ENCODE measurements at places on chromosomes 13 and 19.

GRCh38 chr19:39531834-39532232 is 819 bp downstream of the EID2B start:
- DNase-seq, result no peak

- DNase-seq, result no peak
These were observed 1528.0 kb downstream of the SLITRK5 start for GRCh38 chr13:89199138-89199537.

DNA sequence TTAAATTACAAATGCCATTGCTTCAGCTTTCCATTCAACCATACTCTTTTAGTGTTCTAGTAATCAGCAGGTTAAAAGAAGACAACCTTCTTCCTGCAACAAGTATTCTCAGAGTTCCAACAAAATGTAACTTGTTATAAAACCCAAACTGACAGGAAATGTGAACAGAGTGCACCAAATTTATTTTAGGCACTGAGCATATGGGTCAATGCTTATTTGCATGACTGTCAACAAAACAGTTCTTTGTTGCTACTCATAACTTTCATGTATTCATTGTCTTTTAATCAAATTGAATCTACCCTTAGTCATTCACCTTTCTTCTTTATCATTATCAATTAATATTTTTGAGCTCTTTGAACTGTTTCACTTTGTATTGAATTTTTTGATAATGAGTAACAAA is 554.1 kb downstream of the DACH1 start:
- DNase-seq, result no peak

DNA sequence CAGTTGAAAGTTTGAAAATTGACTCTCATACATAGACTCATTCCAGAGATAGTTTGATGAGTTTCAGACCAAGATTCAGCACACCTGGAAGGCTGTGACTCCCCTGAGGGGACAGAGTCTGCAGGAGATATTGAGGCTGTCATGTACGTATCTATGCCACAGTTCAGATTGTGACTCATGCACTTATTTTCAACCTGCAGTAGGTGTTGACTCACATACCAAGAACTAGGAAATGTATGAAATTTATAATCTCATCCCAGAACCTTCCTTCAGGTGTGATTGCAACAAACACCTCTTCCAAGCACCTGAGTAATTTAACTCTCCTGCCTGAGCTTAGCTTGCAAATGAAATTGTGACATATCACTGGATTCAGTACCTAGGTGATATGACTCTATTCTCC is 64.4 kb upstream of the ZNF43 start:
- no peak for DNase-seq

DNA sequence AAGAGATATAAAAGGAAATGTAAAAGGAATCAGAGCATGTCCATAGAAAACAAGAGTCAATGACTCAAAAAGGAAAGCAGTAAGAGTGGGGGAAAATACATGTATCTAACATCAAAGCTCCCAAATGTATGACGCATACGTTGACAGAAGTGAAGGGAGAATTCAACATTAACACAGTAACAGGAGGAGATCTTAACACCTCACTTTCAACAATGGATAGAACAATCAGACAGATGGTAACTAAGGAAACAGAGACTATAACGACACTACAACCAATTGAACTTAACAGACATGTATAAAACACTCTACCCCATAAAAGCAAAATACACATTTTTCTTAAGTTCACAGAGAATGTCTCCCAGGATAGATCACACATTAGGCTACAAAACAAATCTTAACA is 774.8 kb upstream of the ARGLU1 start:
- DNase-seq, result no peak

DNA sequence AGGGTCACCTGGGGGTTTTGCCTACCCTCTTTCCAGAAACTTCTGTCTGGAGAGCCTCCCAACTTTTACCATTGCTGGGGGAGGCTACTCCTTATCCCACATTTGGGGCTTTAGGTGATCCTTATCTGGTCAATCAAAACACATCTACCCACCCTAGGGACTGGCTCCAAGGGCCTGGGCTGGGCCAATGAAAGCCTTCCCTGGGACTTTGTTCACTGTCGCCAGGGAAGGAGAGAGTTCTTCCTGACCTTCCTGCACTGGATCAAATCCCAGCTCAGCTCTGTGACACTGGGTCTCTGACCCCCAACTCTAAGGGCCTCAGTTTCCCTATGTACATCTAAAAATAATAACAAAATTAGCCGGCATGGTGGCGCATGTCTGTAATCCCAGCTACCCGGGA is 11.1 kb downstream of the DOCK6 start:
- no peak for DNase-seq

- no peak for DNase-seq
These were observed 260.1 kb downstream of the LMO7 start for GRCh38 chr13:75896271-75896670.

- DNase-seq, result no peak
These were observed 85.2 kb upstream of the PCDH8 start for GRCh38 chr13:52933547-52934210.

DNA sequence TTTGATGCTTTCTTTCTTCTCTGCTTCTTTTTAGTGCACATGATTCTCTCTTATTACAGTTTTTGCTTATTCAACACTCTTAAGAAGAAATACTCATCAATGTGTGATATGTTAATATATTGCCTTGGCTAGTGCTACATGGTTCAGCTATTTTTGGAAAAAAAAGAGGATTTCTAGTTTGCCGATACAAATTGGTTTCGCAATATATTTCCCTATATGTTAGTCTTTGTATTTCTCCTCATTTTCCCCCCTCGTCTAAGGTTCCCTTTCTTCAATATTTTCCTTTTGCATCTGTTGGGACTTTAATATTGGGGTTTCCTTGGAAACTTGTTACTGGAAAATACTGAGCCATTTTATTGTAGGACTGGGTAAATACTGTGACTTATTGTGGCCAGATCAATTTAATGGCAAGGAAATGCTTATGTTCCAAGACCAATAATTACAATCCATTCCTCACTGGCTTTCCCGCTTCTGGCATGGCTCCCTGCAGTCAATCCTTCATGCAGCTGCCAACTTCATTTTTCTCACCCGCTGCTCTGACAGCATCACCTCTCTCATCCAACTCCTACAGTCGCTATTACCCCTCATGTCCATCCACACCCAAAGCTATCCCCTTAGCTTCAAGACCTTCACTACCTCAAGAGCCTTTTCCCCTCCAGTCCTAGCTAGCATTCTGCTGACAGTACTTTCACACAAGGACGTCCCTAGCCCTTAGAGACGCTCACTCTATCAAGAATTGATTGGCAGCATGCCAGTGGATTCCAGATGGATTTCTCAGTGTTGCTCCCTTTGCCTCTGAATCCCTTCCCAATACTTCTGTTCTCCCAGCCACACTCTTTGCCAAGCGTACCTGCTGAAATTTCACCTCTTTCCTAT is 280.1 kb upstream of the TMTC4 start:
- DNase-seq, result no peak

- DNase-seq, result peak; percentile 72
These were observed 7.4 kb downstream of the ETHE1 start for GRCh38 chr19:43519436-43520088.

DNA sequence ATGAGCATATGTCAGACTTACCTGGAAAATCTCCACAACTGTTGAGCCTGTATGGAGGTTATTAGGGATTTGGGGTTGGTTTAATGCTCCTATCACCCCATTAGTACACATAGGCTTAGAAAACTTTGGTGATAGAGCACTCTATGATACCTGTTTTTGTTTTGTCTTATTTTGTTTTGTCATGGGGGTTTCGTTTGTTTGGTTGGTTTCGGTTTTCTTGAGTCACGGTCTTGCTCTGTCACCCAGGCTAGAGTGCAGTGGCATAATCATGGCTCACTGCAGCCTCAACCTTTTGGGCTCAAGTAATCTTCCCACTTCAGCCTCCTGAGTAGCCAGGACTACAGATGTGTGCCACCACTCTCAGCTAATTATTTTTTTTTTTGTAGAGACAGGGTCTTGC is 70.0 kb downstream of the MZT1 start:
- DNase-seq, result peak; percentile 21

- DNase-seq, result no peak
These were observed 559.0 kb downstream of the FGF9 start for GRCh38 chr13:22229916-22230315.

DNA sequence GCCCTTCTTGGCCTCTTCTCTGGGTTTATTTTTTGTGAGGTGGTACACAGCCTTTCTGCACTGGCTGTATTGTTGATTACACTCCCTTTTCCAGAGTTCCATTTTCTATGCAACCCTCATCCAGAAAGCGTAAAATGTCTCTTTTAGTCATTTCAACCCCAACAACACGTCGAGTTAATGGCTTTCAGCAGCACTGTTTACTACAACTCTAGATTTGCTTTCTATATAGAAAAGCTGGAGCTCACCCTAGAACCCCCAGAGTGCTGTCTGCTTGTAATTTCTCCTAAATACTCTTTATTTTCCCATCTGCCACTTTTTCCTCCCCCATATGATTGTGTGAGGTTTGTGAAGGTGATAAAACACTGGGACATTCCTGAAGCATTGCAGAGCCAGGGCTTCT is 148.9 kb upstream of the TMTC4 start:
- no peak for DNase-seq

DNA sequence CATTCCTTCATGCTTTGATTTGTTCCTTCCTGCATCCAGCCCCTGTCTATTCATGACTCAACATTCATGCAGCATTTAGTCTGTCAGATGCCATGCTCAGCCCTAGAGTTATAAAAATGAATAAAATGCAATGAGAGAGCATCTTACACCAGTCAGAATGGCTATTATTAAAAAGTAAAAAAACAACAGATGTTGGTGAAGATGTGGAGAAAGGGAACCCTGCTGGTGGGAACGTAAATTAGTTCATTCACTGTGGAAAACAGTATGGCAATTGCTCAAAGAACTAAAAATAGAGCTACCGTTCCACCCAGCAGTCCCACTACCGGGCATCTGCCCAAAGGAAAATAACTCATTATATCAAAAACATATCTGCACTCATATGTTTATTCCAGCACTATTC is 70.0 kb upstream of the GTF3A start:
- DNase-seq, result no peak

- DNase-seq, result no peak
These were observed 615 bp upstream of the PSMC4 start for GRCh38 chr19:39970425-39970674.

DNA sequence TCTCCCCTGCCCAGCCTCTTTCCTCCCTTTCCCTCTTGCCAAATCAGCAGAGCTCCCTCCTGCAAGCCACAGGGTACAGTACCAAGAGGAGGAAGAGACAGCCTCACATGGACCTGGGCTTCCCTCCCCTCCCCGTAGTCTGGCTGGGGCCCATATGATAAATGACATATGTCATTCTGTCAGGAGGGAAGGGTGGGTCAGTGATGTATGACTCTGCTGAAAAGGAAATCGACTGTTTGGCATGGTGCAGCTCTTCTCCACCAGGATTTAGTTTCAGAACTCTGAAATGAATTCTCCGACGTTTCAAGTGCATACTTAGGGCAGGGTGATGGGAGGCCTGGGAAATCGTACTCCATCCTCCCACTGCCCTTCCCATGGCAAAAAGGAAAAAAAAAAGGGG is 9.8 kb downstream of the TSHZ3 start:
- DNase-seq, result no peak

GRCh38 chr19:46944918-46945628 is 74.6 kb upstream of the NPAS1 start:
- peak; percentile 10 for DNase-seq

- no peak for DNase-seq
These were observed 43.9 kb upstream of the PEG3 start for GRCh38 chr19:56884441-56884840.

GRCh38 chr19:53865918-53866864 is 1.5 kb upstream of the MYADM start:
- no peak for DNase-seq

DNA sequence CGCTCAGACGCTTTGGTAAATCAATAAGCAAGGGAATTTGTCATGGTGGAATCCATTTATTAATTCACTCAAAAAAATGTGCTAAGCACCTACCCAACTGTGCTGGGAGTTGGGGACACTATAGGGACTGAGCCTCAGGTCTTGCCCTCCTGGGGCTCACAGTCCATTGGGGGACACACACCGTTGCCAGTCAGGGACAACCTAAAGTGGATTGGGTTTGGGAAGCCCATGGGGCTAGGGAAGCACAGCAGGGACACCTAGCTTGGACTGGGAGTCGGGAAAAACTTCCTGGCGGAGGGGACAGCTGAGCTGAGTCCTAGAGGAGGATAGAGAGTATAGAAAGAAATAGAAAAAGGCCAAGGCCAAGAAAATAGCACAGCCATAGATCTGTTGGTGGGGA is 8.5 kb downstream of the FOSB start:
- no peak for DNase-seq

DNA sequence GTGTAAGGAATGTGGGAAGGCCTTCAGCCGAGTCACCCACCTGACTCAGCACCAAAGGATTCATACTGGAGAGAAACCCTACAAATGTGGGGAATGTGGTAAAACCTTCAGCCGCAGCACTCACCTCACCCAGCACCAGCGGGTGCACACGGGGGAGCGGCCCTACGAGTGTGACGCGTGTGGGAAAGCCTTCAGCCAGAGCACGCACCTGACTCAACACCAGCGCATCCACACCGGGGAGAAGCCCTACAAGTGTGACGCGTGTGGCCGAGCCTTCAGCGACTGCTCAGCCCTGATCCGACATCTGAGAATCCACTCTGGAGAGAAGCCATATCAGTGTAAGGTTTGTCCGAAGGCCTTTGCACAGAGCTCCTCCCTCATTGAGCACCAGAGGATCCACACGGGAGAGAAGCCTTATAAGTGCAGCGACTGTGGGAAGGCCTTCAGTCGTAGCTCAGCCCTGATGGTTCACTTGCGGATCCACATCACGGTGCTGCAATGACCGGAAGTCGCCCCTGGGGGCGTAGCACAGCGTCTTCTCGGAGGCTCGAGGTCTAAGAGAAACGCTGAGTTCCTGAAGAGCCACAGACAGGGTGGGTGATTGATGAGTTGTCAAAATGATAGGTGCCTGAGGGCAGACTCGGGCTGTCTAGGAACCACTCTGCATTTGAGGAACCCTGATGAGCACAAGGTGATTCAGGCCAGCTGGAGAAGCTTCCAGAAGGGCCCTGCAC is 12.2 kb downstream of the ZSCAN22 start:
- DNase-seq, result no peak

- no peak for DNase-seq
These were observed 7.6 kb upstream of the CD79A start for GRCh38 chr19:41869374-41869955.

- no peak for DNase-seq
These were observed 53.4 kb downstream of the SPATA13 start for GRCh38 chr13:24213932-24214331.

- DNase-seq, result no peak
These were observed 110.9 kb downstream of the SACS start for GRCh38 chr13:23322353-23323336.

- no peak for DNase-seq
These were observed 191.8 kb upstream of the NBEA start for GRCh38 chr13:34750078-34750931.

- DNase-seq, result no peak
These were observed 3.7 kb upstream of the MTRF1 start for GRCh38 chr13:41267106-41267505.

GRCh38 chr13:28434926-28435325 is 60.0 kb downstream of the FLT1 start:
- no peak for DNase-seq
